Activated CD4-positive, alpha-beta T cell treated with anti-CD3 and anti-CD28 coated beads, Interleukin-2, amount 50 U/mL, for 48 hours (primary cell): ENCODE measurements at places on chromosomes 5 and 9.

DNA sequence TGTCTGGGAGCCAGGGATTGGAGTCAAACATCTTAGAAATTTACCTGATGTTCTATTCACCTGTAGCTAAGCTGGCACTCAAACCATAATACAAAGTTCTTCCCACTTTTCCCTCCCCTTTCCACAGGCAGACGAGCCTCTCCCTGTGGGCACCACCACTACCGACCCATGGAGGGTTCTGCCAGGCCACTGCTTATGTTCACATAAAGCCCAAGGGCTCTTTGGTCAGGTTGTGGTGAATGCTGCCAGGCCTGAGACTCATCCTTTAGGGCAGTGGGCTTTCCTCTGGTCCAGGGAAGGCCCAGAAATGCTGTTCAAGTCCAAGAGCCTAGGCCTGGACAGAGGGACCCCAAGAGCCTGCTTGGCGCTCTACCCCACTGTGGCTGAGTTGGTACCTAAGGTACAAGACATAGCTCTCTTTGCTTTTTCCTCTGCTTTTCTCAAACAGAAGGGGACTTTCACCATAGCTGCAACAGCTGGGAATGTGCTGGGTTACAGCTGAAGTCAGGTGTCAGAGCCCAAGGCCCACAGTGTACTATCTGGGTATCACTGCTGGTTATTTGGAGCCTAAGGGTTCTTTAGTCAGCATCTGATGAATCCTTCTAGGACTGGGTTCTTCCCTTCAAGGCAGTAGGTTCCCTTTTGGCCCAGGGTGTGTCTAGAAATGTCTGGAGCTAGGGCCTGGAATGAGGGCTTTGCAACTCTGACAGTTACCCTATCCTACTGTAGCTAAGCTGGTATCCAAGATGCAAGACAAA is 620.1 kb downstream of the TLE1 start:
- no peak for DNase-seq

- DNase-seq, result no peak
Measured at GRCh38 chr5:140611020-140611521, 21.9 kb downstream of the CD14 start.

- DNase-seq, result no peak
Measured at GRCh38 chr9:71349218-71349617, 227.8 kb upstream of the TRPM3 start.

- peak; percentile 13 for DNase-seq
Measured at GRCh38 chr5:145937432-145938250, 1.3 kb downstream of the SH3RF2 start.
